ENCODE measurements at places on chromosomes 2 and 18.
A peak's percentile ranks its signal among the peaks of the same experiment; 100 is the strongest.

- DNase-seq: no peak
Observed at GRCh38 chr2:7748717-7749415, 831.7 kb downstream of the RNF144A start.

DNA sequence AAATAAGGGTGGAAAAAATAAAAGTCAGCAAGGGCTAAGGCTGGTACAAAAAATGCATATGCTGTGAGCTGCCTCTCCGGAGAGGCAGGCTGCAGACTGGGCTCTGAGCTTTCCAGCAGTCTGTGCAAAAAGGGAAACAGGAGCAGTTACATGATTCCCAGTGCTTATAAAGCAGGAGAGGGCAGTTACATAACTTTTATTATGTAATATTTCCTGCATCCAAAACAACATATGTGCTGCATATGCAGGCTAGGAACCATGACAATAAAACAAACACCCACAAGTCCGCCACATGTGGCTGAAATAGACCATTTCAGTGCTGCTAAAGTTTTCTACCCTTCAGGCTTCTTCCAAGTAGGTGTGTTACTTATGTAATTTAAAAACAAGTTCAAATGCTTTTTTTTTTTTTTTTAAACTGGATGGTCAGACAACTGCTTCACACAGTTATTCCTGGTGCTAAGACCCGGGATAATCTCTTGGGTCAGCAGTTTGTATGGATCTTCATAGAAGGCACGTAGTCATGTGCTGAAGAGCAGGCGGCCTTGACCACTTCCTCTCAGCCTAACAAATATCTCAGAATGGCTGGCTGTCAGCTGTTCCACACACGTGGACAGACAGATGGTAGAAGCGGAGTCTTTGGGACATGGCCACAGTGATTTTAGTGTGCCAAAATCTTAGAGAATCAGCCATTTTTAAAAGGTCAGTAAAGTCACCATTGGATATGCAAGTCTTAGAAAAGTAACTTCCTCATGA lies 43.5 kb downstream of the ARMC9 start:
- DNase-seq: peak; percentile 26

GRCh38 chr2:133801946-133802345 lies 233.7 kb upstream of the NCKAP5 start:
- DNase-seq: no peak

DNA sequence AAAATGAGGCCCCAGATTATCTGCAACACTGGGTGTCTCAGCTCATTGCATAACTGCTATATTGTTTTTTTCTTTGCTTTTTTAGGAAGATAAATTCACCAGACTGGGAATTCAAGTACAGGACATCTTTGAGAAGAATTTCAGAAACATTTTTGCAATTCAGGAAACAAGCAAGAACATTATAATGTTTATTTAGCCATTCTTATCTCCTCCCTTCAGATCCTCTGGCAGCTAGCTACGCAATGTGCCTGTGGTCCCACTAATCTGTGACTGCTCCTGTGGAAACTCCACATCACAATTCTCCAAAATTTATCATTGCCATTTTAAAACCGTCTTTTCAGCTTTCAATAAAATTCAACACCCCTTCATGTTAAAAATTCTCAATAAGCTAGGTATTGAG lies 126.8 kb downstream of the SP100 start:
- no peak for DNase-seq

GRCh38 chr18:48859311-48860268 lies 91.2 kb downstream of the SMAD7 start:
- no peak for DNase-seq

GRCh38 chr2:25672494-25673299 lies 680 bp downstream of the DTNB start:
- peak; percentile 23 for DNase-seq

GRCh38 chr2:45938649-45939511 lies 287.4 kb downstream of the PRKCE start:
- DNase-seq: peak; percentile 94

- no peak for DNase-seq
Observed at GRCh38 chr2:20667151-20667530, 197 bp downstream of the GDF7 start.

DNA sequence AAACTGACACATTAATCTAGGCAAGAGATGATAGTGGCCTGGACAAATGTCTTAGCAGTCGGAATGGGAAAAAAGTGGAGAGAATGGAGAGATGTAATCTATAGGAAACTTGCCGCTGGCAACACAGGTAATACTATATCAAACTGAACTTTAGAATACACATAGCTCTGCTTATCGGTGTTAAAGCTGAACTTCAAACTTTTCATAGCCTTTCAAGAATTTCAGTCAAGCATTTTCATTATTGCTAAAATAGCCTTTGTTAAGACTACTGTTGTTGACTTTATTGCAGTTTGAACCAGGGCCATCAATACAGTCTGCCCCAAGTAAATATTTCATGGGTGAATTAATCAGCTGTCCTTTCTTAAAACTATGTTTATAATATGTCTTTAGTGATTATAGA lies 12.9 kb upstream of the CHST9 start:
- no peak for DNase-seq

GRCh38 chr2:86073225-86073624 lies 32.5 kb downstream of the POLR1A start:
- no peak for DNase-seq

DNA sequence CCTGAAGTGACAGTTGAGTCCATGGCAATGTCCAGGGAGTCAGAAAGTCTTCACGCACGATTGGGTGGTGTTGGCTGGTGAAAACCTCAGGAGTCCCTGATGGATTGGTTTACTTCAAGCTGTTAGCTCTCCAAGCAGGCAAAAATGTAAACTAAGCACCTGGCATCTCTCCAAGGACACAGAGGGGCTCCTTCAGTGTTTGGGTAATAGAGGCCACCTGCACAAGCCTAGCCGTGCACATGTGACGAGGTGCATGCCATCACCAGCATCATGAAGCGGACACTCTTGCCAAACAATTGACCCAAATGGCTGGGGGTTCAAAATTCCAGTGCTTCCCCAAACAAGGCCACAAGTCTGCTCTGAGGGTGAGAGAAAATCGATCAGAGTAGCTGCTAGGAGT lies 104.7 kb upstream of the CD302 start:
- DNase-seq: no peak

DNA sequence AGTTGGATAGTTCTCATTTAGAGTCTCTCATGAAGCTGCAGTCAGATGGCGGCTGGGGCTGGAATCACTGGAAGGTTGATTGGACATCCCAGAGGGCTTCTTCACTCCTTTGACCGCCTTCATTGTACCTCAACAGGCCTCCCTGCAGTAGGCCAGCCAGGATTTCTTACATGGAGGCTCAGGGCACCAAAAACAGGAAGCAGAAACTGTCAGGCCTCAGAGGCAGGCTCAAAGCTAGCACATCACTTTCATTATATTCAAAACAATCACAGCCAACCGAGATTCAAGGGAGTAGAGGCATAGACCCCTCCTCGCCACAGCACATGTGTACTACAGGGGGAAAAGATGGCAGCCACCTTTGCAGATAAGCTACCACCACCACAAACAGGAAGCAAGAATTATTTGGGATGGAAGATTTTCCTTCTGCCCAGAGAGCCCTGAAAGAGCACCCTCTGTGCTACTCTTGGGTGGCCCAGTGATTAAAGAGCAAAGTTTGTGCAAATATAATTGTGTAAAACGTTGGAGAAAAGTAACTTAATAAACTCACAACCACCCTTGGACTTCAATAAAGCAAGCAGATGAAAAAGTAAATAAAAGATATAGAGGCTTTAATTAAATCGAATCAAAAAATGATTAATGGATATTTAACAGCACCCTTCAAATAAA lies 155.3 kb downstream of the GFPT1 start:
- no peak for DNase-seq

DNA sequence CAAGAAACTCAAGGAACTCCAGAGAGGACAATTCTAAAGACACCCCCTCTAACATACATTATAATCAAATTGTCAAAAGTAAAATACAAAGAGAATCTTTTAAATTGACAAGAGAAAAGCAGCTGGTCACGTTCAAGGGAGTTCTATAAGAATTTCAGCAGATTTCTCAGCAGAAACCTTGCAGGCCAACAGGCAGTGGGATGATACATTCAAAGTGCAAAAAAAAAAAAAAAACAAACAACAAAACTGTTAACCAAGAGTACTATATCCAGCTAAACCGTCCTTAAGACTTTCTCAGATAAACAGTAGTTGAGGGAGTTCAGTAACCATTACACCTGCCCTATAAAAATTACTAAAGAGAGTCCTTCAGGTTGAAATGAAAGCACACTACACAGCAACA lies 33.9 kb downstream of the CCDC138 start:
- DNase-seq: no peak

Measured in fibroblast of upper back skin (primary cell).